ENCODE measurements at places on chromosomes 11 and 22. TPM values are rescaled to one million over a fixed set of nuclear protein-coding genes. Genes with fewer than 3 reads are reported as not detected.

GRCh38 chr11:122584670-122585069, 70.9 kb upstream of the UBASH3B start:
- no peak overlapping the region for H3K4me3 ChIP-seq
- H3K4me1 ChIP-seq = peaks cover 8% of the 10 kb centered on the region
- no peak overlapping the region for H3K27ac ChIP-seq

GRCh38 chr11:133947321-133947756, 9.4 kb downstream of the IGSF9B start:
- H3K4me3 ChIP-seq = peak overlapping the region; percentile 30
- H3K27ac ChIP-seq = no peak overlapping the region
- peaks cover 69% of the 10 kb centered on the region for H3K4me1 ChIP-seq

The XRRA1 gene
- total RNA-seq = 12.2 TPM

- H3K4me1 ChIP-seq = peaks cover 33% of the 10 kb centered on the region
- no peaks in the 10 kb centered on the region for H3K27me3 ChIP-seq
- peak overlapping the region; percentile 94 for H3K4me3 ChIP-seq
These were observed 1.1 kb upstream of the DDX6 start for GRCh38 chr11:118791961-118792569.

Data from CD4-positive, alpha-beta T cell (primary cell).